ENCODE measurements at places on chromosomes 3 and 15.
A peak's percentile ranks its signal among the peaks of the same experiment; 100 is the strongest.

DNA sequence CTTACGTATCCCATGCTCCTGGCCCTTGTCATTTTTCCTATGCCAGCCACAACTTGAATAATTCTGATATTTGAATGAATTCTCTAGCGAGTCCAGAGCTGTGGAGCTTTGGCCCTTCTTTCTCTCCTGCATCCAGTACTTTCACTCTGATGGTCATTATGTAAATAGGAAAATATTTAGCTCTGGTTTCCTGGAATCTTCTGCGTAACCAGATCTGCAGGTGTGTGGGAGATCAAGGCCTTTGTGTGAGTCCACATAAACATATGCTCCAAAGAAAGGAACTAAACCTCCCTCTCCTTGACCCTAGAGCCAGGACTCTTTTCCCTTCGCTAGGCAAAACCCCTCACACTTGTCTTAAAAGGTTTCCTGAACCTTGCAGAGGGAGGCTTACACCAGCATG is 132.5 kb upstream of the THBS1 start:
- DNase-seq, result no peak

- peak; percentile 29 for DNase-seq
Observed at GRCh38 chr3:63774781-63775180, 44.3 kb upstream of the C3orf49 start.

DNA sequence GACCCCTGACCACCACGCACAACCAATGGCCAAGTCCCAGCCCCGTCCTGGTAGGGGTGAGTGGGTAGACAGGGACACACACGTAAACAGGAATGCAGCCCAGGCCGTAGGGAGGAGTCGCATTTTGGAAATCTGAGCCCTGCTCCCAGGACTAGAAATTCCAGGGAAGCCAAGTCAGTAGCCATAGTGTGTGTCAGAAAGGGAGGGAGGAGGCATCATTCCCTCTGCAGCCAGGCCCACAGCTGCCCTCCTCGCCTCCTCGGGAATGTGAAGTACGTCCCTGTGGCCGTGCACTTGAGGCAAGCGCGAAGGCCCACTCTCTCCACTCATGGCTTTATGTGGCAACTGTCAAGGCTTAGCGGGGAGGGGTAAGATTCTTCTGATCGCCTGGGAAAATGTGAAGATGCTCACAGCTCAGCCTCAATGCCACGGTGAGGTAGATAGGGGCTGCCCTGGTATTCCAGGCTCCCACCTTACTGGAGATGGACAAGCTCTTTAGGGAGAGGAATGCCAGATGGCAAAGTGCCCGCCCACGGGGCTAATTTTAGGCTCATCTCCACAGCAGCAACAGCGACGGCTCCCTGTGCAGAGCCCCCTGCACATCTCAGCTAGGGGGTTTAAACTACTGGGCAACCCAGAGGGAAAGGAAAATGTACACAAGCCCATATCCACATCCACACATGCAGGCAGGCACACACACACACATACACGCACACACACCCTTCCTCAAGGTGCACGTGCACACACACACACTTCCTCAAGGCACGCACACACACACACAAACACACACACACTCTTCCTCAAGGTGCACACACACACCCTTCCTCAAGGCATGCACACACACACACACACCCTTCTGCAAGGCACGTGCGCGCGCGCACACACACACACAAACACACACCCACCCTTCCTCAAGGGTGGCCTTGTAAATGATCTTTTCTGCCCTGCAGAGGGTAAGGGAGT is 65.5 kb downstream of the ADCY5 start:
- no peak for DNase-seq

DNA sequence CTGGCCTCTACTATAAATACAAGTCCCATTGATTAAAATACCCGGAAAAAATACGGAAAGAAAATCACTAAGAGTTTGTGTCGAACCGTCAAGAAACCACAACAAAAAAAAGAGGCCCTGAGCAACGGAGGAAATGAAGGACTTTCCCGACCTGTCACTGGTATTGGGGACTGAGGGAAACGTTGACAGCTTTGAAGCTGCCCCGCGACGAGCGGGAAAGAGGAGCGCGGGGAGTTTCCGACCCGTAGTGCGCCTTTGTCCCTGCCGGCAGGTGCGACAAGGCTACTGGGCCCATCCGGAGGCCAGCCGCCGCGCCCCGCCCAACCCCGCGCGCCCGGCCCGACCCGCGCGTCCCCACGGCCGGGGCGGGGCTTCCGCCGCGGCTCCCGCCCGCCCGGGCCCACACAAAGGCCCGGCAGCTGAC is 416 bp downstream of the PBRM1 start:
- DNase-seq, result peak; percentile 89

DNA sequence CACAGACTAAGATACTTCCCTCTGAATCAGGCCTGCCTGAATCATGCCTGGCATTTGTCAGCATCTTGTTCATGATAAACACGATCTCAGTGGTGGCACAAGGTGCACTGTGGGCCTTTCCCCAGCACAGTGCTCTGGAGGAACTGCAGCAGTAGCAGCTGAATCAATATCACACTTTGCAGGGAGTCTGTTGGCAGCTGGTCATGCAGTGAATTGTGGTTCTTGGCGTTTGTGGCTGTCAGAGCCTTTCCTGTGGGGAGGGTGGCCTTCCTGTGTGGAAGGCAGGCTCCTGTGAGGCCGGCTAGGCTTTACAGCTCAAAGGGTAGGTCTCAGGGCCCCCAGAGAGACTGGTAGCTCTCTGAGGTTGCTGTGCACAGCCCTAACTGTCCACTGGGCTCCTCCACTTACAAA is 54.4 kb upstream of the TLE3 start:
- DNase-seq, result peak; percentile 85

GRCh38 chr3:116181159-116181558 is 264.1 kb downstream of the LSAMP start:
- no peak for DNase-seq

- DNase-seq, result no peak
Observed at GRCh38 chr15:33735637-33736247, 232.6 kb upstream of the CHRM5 start.

DNA sequence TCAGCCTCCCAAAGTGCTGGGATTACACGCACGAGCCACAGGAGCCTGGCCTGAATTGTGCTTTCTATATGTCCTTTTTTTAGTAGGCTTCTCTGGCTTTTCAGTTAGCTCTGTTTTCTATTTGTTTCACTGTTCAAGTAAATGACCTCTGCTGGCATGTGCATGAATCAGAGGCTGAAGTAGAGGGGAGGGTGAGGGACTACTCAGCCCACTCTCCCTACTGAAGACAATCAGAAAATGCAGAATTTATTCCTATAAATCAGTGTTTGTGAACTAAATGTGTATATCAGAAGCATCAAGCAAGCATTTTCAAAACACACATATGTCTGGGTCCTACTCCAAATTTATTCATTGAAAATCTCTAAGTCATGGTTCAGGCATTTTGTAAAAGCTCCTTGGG is 45.0 kb downstream of the ZMAT3 start:
- DNase-seq, result no peak

GRCh38 chr3:171811295-171811912 is 1.1 kb upstream of the PLD1 start:
- DNase-seq, result peak; percentile 81

- DNase-seq, result no peak
Observed at GRCh38 chr3:45915059-45915439, 28.2 kb upstream of the CXCR6 start.

DNA sequence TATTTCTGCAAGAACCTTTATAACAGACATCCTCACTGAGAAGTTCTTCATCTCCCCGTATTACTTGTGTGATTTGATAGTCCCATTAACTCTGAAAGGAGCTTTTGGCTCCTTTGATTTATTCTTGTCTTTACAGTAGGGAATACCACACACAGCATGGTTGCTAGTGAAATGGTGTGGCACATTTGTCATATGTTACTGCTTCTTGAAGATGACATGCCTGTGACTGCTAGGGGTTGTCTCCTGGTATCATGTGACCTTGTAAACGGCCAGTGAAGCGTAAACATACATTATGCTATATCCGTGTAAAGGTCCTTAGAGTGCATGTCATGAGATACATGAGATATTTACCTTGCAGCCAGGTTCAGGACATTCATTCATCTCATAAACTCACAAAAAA is 197.9 kb downstream of the RYR3 start:
- no peak for DNase-seq

- no peak for DNase-seq
Observed at GRCh38 chr15:26243382-26243781, 380.3 kb upstream of the ATP10A start.

DNA sequence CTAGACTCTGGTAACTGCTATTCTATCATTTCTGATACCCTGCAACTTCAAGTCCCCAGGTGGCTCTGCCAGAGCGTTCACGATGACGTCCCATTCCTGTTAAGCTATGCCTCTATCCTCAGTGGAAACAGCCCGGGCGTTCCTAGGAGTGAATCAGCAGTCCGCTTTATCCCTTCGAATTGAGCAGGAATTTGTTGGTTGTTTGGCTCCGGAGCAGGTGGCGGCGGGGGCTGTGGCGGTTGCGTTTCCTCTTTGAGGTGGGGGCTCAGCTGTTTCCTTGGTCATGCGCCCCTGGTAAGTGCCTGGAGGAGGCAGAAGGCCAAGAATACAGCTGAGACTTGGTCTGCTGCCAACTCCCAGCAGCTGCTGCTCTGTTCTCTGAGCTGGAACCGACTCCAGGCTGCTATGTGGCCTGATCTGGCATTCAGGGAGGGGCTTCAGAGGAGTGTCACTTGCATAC is 25.2 kb downstream of the ARPP21 start:
- no peak for DNase-seq

DNA sequence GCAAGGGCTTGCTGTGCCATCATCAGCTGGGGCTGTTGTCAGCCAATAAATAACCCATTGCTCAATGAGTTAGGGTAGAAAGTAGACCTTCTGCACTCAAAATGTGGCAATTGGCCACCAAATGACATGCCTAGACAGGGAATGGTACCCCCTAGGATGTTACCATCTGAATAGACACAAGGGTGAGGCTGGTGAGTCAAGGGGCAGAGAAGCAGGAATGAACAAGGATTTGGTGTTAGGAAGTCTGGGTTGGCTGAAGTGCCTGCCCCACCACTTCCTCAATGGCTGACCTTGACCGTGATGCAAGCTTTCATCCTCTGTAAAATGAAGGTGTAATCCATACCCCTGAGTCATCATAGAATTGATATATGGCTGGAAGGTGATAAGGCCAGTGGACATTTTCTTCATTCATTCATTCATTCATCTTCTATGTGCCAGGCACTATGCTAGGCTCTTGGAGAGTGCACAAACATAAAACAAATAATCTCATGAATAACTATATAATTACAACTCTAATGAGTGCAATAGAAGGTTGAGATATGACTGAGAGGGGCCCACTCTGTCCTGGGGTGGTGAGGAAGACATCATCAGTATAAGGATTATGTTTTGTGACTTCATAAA is 4.4 kb upstream of the CA12 start:
- no peak for DNase-seq

GRCh38 chr3:138578141-138578540 is 15.9 kb downstream of the CEP70 start:
- peak; percentile 28 for DNase-seq

GRCh38 chr15:60708684-60709083 is 229.7 kb upstream of the ICE2 start:
- DNase-seq, result no peak

DNA sequence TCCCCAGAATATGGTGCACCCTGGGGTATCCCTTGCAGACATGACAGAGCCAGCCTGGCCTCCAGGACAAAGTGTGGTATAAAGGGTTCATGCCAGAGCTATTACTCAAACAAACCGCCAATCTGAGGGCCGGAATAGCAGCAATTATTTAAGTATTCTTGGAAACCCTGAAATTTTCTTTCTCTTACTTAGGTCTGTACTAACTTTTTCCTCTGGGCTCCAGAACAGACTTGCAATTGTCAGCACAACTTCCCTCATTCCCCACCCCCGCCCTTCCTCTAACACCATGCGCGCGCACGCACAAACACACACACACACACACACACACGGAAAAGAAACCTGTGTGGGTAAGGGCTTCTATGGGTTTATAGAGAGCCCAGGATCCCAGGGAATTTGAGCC is 56.3 kb downstream of the ISG20 start:
- DNase-seq, result no peak

DNA sequence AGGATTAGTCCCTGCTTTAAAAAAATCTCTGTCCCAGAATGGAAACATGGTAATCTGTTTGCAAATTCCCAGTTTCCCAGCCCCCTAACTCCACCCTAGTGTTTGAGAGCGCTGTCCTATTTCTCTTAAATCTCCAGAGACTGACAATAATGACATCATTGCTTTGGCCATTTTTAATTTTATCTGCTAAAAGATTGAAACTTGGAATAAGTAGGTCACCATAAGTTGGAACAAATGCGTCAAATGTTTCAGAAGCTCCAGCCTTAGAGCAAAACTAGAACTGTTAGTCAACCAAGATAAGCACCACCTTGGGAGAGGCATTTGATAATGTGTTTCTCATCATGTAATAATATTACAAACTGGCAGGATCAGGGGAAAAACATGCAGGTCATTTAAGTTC is 25.7 kb upstream of the MB21D2 start:
- DNase-seq, result no peak

DNA sequence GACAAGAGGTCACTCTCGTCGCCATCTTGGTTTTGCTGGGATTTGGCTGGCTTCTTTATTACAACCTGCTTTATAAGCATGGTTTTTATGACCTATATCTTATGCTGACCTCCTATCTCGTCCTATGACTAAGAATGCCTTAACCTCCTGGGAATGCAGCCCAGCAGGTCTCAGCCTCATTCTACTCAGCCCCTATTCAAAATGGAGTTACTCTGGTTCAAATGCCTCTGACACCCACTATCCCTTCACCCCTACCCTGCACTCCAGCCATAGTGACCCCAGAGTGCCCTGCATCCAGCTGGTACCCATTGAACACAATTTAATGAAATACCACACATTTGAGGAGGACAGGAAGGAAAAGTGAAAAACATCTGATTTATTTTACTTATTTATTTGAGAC is 23.4 kb downstream of the METTL6 start:
- DNase-seq, result no peak

GRCh38 chr3:63964681-63965485 is 52.7 kb upstream of the SCAANT1 start:
- DNase-seq, result peak; percentile 15

DNA sequence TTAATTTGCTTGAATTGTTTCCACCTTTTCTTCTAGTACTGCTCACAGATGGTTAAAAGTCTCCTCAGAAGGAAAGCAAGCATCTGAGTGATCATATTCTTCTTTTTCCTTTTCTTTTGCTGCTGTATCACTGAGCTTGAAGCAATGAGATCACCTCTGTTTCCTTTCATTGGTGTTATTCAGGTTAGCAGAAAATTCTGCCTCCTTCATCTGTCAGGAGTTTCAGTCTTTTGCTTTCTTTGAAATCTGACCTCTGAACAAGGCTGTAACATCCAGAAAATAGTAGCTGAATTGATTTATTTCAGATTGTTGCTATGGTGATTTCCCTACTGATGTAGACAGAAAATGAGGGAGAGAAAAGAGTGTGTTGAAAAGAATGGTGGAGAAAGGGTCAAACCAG is 343.0 kb downstream of the MFSD1 start:
- DNase-seq, result no peak

GRCh38 chr3:67302489-67302888 is 304.4 kb downstream of the KBTBD8 start:
- no peak for DNase-seq

- no peak for DNase-seq
Observed at GRCh38 chr3:10771486-10772270, 44.4 kb upstream of the SLC6A11 start.
